ENCODE measurements at places on chromosomes 1 and 21.

- DNase-seq: peak; percentile 76
Observed at GRCh38 chr1:167043752-167044488, 46.3 kb downstream of the GPA33 start.

DNA sequence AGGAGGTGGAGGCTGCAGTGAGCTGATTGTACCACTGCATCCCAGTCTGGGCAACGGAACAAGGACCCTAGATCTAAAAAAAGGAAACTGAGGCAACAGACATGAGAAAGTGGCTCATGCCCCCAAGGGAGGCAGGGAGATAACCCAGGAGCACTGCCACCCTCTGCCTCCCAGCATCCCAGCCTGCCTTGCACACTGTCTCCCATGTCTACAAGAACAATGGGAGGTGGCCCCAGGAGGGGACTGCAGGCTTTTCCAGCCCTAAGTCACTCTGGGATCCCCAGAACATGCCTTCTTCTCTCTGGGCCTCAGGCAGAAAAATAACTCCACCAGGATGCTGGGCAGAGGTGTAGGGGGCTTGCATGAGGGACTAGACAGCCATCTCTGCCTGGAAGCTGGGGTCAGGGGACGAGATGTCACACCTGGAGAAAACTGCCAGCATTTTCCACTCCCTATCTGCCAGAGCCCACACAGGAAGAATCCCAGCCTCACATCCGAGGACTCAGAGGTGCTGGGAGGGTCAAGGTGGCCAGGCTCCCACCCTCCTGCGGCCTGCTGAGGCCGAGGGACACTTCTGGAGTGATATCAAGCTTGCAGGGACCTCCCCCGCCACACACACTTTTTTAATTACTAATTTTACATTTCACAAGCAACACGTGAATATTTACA, 21.4 kb downstream of the RUNX3 start:
- no peak for DNase-seq

- DNase-seq: no peak
Observed at GRCh38 chr1:50860702-50861101, 99.4 kb downstream of the FAF1 start.

DNA sequence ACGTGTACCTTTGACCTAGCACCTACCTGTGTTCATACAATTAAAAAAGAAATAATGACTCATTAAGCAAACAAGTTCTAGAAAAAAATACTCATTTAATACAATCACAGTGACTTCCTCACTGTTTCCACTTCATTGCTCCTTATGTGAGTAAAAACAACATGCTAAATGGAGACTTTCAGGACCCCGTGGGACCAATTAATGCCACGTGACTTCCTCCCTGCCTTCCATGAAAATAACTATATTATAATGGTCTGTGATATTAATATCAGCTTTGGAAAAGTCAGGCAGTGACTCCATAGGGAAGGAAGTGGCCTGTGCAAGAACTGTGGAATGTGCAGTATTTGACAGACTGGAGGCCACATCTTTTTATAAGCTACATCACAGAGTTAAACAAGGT, 337.8 kb downstream of the HLX start:
- DNase-seq: no peak

DNA sequence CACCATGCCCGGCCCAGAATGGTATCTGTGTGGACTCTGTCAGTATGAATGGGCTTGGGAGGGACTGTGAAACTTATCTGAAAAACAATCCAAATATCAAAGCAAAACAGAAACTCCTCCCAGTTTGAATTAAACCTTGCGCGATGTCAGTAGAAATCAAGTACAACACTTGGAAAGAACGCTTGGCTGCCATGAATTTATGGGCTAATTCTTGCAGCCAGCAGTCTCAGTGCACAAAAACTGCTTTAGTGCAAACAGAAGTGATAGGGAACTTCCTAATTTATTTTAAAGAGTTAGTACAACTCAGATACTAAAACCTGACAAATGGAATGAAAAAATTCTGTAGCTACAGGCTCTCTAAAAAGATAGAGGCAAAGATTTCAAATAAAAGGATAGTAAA, 8.5 kb downstream of the CLCA1 start:
- DNase-seq: no peak

DNA sequence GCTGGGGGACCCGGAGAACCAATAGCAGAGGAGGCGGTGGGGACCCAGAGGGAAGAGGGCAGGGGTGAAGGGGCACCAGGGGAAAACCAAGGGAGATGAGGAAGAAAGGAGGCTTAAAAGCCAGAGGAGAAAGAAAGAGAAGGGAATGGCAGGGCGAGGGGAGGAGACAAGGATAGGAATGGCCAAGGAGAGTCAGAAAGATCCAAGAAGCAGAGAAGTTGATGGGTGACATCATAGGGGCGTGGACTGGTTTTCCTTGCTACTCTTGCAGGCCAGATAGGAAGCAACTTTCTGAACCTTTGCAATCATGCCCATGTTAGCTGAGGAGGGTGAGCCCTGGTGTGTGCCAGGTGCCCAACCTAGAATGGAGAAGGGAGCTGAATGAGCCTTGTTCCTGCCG, 5.4 kb downstream of the NPR1 start:
- no peak for DNase-seq

All from tongue (tissue), 3 donors.